ENCODE measurements at places on chromosomes 2 and 18.

GRCh38 chr18:10213526-10213925 lies 240.9 kb upstream of the APCDD1 start:
- DNase-seq, result peak; percentile 41

DNA sequence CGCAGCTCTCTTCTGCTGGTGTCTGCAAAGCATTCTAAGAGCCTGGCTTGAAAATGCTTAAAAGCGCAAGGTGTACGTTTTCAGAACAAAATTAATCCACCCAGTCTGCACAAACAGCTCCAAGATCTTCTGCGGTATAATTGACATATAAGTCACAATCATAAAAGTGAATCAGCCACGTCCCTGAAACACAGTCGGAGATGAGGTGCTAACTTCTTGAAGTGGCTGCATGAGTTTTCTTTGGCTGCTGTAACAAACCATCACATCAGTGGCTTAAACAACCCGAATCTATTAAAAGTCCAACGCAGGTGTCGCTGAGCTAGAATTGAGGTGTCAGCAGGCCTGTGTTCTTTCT lies 32.6 kb downstream of the ARL4C start:
- DNase-seq, result no peak

DNA sequence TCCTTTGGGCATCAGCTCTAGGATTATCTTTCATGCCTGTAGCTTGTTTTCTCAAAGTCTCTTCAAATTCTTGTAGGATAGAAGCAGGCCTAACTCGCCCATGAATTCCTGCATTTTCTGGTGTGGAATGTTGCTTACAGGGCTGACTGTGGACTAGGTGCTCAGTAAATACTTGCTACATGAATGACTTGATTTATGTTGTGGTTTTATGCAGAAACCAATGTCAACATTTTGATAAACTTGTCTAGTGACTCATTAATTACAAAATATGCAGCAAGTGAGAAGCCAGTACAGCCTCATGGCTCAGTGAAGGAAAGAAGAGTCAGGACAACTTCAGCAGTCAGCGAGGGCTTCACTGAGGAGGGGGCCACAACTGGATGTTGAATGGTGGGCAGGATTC lies 110.6 kb upstream of the SIX2 start:
- no peak for DNase-seq

DNA sequence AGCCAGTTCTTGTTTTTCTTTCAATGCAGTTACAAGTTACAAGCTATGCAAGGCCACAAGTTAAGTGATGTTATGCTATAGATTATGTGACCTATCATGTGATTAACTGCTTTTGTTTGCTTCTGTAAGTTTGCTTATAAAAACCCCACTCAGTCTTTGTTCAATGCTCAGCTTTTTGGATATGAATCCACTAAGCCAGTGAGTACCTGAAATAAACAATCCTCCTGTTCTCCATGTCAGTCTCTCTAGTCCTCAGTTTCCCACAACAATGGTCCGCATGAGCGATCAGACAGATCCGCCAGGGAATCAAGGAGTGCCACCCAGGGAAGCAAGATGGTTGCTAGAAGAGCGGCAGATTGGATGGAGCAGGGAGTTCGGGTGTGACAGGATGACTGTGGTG lies 30.7 kb upstream of the ZNF236 start:
- no peak for DNase-seq

DNA sequence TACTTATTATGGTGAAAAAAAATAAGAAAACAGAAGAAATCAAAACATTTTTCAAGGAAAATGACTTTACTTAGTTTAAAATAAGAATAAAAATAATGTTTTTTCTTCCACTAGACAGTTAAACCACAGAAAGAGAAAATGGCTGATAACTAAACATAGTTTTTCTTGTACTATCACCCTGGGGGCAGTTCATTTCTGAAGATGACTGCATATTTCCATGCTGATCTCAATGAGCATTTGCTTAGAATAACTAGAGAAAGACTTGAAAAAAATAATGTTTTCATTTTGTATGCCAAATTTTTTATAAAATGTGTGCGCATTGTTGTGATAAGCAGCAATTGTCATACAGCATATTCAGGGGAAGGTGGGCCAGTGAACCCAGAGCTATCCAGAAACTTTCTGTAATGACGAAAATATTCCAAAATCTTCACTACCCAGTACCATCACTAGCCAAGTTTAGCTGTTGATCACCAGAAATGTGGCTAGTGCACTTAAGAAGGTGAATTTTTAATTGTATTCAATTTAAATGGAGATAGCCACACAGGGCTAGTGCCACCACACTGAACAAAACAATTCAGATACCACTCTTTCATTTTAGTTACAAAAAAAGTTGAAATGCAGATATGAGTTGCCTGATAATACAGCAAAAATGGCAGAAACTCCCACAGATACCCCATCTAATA lies 513.4 kb upstream of the NETO1 start:
- no peak for DNase-seq

DNA sequence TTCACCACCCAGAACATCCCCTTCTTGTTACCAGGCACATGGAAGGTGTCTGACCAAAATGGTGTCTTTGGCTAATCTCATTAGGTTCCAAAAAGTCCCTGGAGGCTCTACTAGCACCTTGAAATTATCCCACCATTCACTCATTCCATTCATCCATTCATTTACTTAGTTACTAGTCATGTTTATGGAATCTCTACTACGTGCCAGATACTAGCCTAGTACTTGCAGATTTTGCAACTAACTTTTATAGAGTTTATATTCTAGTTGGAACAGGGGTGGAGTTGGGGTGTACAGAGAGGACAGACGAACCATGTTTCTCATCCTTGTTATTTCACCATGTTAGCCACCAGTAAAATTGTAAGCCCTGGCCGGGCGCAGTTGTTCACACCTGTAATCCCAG lies 4.0 kb upstream of the NOP58 start:
- no peak for DNase-seq

DNA sequence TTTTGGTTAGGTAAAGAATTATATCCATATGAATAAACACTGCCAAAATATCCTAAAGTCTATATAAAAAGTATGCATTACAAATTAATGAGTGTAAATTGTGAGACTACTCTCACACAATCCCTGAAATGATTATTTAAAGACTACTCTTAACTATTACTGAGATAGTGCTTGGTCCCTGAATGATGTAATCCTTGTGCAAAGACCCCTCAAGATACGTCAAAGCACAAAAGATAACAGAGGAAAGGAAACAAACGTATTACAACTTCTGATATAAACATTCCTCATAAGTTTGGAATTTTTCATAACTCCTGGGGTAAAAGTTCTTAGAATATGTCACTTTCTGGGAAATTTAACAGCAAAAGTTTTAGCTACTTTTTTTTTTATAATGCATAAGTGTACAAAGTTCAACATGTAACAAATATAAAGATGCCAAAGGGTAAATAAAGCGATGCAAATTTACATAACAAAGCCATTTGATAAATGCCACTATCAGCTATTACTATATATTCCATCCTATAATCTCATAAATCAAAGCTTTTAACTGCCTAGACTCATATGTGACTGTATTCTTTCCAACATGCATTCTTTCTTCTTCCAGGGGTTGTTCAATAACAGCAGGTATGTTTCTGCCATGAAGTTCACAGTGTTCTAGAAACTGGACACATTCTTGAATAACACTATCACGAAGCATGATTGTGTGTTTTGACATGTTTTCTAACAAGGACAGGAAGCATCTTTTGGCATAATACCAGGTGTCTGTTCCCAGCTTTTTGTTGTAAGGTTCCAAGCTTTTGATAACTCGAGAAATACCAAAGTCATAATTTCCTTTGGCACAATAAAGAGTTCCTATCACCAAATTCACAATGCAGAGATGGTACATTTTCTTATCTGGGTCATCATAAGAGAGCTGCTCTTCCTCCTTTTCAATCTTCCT lies 158.0 kb downstream of the AGPS start:
- no peak for DNase-seq

- DNase-seq, result no peak
Observed at GRCh38 chr18:57910134-57910533, 107.0 kb upstream of the ATP8B1 start.

Data from NCI-H774 (cell line).